NCI-H187 treated with DMSO at 0.1 percent for 48 hours (cell line): ENCODE measurements at places on chromosomes 11 and 22.

GRCh38 chr11:63862923-63863322 lies 24.0 kb downstream of the MARK2 start:
- no peak for DNase-seq

DNA sequence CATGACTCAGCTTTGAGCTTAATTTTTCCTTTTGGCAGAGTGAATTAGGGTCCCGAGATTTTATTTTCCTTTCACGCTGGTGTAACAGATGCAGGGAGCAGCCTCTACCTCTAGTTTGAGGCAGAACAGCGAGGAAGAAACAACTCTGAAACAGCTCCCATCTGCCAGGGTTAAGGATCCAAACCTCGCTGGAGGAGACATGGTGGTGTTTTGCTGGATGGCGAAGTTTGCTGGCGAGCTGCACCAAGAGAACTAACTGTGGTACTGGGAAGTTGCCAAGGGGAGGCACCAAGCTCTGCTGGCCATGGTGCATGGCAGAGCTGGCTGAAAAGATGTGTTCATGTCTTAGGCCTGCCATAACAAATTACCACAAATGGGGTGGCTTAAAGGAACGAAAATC lies 7.6 kb upstream of the ALKBH3 start:
- DNase-seq, result no peak

GRCh38 chr11:117199916-117200812 lies 994 bp downstream of the TAGLN start:
- DNase-seq, result no peak

- DNase-seq, result no peak
These were observed 5.9 kb upstream of the GRAMD4 start for GRCh38 chr22:46614025-46614931.

DNA sequence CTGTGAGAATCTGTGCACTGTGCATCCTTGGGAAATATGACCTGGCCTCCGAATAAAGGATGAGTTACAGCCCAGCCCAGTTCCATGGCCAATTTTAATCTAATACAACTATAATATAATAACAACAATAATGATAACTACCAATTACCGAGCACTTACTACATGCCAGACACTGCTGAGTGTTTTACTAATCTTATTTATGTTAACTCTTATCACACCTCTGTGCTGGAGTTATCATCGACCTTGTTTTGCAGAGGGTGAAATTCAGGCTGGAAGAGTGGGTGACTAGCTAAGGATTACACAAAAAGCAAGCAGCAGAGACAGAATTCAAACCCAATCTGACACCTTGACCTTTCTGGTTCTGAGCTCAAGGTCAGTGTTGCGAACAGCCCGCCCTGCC lies 83.9 kb downstream of the GALNT18 start:
- no peak for DNase-seq

DNA sequence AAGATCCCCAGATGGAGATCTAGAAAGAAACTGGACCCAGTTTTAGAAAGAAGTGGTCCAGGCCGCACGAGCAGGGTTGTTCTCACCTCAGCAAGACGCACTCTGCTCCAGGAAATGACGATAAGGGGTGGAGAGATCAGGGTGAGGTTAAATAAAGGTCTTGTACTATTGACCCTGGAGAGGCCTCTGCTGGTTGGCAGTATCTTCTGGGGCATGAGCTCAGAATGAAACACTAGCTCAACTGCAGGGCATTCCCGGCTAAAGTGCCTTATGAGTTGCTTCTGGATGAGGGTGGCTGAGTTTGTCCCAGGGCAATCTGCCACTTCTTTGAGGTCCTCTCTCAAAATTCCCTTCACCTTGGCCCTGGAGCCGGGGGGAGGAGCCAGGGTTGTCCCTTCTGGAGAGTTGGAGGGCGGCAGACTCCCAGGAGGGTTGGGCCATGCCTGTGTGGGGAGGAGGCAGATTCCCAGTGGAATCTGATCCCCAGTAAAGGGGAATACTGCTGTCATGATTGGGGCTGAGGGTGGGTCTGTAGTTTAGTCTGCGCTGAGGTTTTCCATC lies 10.9 kb downstream of the USP2 start:
- no peak for DNase-seq

- no peak for DNase-seq
These were observed 39.3 kb downstream of the LARGE1 start for GRCh38 chr22:33880986-33881385.

DNA sequence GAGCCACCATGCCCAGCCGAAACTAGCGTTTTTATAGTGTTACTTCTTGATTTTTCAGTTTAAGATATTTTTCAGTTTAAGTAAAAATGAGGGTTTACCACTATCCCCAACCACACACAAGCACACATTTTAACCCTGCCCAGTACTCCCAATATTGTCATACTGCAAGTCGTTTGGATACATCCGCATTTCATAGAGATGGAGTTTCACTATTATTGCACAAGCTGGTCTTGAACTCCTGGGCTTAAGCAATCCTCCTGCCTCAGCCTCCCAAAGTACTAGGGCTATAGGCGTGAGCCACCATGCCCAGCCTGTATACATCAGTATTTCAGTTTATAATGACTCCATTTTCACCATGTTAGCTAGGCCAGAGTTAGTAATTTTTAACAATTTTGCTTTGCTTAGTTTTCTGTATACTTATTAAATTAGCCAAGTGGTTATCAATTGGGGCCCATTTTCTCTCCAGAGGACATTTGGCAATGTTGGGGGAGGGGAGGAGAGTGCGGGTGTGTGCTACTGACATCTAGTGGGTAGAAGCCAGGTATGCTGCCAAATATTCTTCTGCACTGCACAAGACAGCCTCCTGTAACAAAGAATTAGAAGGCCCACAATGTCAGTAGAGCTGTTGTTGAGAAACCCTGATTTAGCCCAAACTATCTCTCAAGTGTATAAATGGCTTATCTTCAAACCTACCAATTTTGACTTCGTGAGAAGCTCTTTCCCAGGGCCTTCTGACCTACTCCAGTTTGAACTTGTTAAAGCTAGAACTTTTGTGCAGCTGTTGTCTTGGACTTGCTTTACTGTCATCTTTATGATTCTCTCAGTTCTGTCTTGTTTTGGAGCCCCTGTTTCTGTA lies 7.3 kb downstream of the USP47 start:
- DNase-seq, result no peak

- no peak for DNase-seq
These were observed 2.6 kb upstream of the ME3 start for GRCh38 chr11:86675017-86675416.
